ENCODE measurements at places on chromosomes 1 and 21.

DNA sequence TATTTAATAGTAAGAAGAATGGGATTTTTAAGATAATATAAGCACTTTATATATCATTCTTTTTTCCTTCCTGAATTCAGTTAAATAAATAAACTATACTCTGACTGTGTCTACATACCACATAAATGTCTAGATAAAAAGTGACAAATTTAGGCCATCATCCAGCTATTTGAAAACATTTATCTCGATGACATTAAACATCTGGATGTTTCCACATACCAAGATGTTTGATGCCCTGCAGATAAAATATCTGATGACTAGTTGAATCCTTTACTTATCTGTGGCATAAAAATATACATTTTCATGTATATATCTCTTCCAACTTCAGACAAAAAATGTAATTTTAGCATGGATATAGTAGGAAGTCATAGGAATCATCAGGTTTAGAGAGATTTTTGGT lies 348.3 kb downstream of the DPYD start:
- no peak for DNase-seq

- DNase-seq: no peak
Observed at GRCh38 chr1:178055779-178056471, 38.0 kb upstream of the RASAL2 start.

- no peak for DNase-seq
Observed at GRCh38 chr1:22476566-22476965, 24.9 kb downstream of the ZBTB40 start.

GRCh38 chr1:193031431-193031830 lies 27.7 kb downstream of the UCHL5 start:
- DNase-seq: no peak

- no peak for DNase-seq
Observed at GRCh38 chr21:14486869-14487268, 59.2 kb downstream of the SAMSN1 start.

DNA sequence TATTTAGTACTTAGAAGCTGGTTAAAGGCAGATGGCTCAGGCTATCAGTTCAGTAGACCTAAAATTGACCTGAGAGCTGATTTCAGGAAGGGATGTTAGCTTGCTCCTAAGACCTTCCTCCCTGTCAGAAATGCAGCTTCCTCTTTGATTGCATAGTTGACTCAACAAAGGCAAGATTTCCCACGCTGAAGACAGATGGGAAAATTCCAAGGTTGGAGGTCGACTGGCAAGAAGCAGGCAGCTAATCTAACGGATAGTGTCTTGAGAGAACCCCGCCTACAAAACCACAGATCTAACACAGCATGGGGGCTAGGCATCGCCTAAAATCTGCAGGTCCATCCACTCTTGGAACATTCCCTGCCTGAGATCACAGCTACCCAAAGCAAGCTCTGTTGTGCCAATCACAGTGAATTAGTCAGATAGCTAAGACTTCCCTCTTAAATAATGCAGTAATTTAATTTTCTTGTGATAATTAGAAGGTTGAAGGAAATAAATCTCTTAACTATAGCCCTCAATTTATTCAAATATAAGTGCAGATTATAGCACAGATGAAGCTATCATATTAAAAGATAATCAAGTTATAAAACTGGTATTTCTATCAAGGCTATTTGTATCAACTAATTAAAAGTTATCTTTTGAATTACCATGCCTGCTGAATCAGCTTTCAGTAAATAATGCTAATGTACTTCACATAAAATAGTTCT lies 357.8 kb upstream of the SGIP1 start:
- no peak for DNase-seq

- DNase-seq: no peak
Observed at GRCh38 chr1:113282893-113283285, 107.4 kb upstream of the MAGI3 start.

- DNase-seq: no peak
Observed at GRCh38 chr1:151540982-151541377, 871 bp downstream of the TUFT1 start.

- no peak for DNase-seq
Observed at GRCh38 chr1:115400891-115401290, 62.8 kb upstream of the NGF start.

- no peak for DNase-seq
Observed at GRCh38 chr1:99650030-99650429, 4.1 kb downstream of the PALMD start.

GRCh38 chr1:110570307-110570706 lies 35.9 kb downstream of the KCNA2 start:
- no peak for DNase-seq

GRCh38 chr1:17028662-17029188 lies 17.0 kb upstream of the ATP13A2 start:
- DNase-seq: no peak

- no peak for DNase-seq
Observed at GRCh38 chr1:39434797-39435395, 56.5 kb upstream of the BMP8A start.

- peak; percentile 35 for DNase-seq
Observed at GRCh38 chr21:29078869-29079767, 5.7 kb upstream of the CCT8 start.

DNA sequence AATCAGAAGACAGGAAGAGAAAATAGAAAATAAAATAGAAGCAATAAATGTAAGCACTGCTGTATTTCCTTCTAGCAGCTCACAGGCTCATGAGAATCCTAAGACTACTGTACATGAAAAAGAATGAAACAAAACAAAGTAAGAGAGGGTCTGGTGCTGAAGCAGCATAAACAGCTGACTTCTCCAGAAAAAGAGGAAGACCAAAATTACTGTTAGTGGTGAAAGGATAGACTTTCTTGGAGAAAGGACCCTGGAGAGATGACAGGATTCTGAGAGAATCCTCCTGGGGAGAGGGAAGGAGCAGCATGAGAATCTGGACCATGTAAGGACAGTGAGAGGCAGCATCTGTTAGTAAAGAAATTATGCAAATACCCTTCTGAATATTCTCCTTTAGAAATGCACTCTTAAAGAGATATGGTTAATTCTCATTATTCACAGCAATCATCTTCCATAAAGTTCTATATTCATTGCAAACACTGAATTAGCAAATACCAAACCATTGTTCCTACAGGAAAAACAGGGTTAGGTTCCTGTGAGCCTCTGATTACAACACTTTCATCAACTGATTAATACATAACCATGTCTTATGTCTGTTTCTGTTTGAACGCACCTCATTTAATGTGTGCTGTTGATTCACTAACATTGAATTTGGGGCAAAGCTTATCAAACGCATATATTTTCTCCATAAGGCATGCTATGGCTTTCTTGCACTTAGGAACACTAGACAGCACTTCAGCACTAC lies 17.0 kb downstream of the SLC25A24 start:
- DNase-seq: no peak

- peak; percentile 83 for DNase-seq
Observed at GRCh38 chr1:211514030-211514754, 22.2 kb upstream of the RD3 start.

GRCh38 chr21:35909456-35910223 lies 150.7 kb downstream of the SETD4 start:
- no peak for DNase-seq

GRCh38 chr1:24027838-24028468 lies 47.8 kb upstream of the SRSF10 start:
- no peak for DNase-seq

DNA sequence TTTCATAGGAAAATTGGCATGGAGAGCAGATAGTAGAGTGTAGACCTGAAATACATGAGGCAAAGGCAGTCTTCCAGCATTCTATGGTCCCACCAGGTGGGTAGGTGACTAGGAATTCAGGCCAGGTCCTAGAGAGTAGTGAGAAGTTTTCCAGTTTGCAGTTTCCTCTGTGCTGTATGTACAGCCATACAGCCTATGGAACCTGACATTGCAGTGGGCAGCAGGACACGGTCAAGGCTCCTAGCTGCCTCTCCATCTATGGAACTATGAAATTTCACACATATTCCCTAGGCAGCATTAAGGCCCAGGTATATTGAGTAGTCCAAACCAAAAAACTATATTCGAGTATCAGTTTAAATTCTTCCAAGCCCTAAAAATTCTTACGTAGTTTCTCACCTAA lies 16.3 kb downstream of the POGK start:
- DNase-seq: no peak

GRCh38 chr1:104380003-104380402 lies 630.3 kb downstream of the AMY1C start:
- DNase-seq: no peak

- DNase-seq: no peak
Observed at GRCh38 chr21:42683371-42684108, 30.1 kb downstream of the PDE9A start.

GRCh38 chr1:20507248-20507563 lies 745 bp downstream of the MUL1 start:
- DNase-seq: no peak

DNA sequence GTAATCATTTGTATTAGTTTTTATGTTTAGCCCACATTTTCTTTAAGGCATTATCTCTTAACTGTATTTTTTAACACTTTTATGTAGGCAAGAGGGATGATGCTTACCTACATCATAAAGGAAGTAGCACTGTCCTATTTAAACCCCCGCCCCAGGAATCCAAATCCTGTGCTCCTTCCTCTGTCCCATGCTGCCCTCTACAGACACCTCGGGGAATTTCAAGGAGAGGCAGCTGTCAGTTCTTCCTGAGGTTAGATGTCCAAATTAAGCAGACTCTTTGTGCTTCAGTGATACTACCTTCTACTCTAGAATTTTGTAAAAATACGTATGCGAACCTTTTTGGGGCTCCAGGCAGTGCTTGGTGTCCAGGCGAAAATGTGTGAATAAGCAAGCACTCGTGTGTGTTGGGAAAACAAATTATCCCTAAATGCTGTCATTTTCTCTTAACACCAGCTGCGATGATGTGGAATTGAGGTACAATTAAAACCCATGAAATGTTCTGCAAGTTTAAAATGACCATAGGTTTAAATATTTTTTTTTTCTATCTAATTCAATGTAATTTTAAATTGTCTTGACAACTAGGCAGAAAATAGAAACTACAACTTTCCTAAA lies 19.2 kb downstream of the CRCT1 start:
- DNase-seq: peak; percentile 31

GRCh38 chr1:9996624-9997582 lies at the start of gene RBP7:
Gene RBP7, plus strand, starts transcription at chr1:9997228. Its CDS starts 31 bp downstream, at chr1:9997259.
- peak; percentile 13 for DNase-seq

DNA sequence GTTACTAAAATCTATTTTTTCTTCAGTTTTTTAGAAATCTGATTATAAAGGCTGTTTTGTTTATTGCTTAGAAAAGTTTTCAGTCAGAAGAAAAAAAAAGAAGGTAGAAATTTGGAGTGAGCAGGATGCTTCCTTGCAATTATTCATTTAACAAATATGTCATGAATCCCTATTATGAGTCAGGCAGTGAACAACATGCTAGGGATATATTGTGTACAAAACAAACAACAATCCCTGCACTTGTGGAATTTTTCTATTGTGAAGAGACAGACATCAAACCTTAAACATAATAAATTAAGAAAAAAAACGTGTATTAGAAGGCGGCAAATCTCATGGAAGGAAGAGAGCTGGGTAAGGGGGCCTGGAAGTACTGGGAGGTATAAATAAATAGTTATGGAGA lies 664.1 kb upstream of the CAMK1G start:
- DNase-seq: no peak

- DNase-seq: no peak
Observed at GRCh38 chr1:3162322-3162882, 93.4 kb downstream of the PRDM16 start.

- DNase-seq: no peak
Observed at GRCh38 chr1:104456724-104457123, 707.0 kb downstream of the AMY1C start.

DNA sequence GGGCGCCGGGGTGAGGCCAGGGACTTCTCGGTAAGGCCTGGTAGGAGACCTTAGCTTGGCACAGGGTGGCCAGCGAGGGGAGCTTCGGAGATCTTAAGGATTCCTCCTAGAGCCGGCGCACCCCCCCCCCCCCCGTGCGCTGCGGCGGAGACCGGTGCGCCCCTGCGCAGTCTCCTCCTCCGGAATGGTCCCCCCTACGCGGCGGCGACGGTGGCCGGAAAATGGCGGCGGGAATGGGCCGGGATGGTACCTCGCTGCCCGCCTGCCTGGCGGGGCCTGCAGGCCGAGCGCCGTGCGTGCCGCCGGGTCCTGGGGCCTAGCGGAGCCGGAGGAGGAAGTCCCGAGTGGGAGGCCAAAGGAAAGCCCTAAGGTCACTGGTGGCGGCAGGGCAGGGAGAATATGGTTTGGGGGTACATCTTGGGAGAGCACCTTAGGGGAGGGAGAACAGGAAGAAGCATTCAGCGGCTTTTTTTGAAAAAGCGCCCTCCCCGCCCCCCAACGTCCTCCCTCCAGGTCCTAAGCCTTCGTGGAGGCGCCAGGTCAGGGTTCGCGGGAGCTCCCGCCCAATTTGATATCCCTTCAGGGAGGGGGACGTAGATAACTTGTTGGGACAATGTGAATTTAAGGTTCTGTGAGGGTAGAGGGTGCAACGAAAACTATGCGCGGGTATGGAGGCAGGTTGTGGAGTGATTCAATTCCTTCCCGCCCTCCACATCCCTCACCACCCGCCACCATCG lies 429 bp downstream of the SRRM1 start:
- DNase-seq: peak; percentile 25

DNA sequence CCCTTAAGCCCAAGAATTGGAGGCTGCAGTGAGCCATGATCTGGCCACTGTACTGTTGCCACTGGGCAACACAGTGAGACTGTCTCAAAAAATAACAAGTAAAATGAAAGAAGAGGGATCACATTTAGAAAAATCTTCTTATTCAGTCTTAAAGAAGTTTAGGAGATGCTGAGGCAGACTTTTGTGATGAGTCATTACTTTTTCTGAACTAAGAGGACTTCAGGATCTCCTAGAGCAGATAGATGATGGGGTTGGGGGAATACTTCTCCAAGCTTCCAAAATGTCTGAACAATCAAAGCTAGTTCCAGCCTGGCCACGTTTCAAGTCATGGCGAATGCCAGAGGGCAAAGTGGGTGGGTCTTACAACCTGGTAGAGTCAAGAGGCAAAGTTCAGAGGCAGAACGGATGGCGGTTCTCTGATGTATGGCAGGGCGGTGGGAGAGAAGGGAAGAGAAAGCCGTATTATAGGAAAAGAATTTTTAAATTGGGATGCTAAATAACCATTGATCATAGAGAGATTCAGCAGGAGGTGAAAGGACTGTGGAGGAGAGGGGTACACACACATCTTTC lies 2.1 kb upstream of the CIART start:
- DNase-seq: no peak

- DNase-seq: no peak
Observed at GRCh38 chr1:71298633-71299032, 217.8 kb upstream of the ZRANB2 start.

- DNase-seq: no peak
Observed at GRCh38 chr21:38897532-38898421, 92.0 kb downstream of the ETS2 start.

DNA sequence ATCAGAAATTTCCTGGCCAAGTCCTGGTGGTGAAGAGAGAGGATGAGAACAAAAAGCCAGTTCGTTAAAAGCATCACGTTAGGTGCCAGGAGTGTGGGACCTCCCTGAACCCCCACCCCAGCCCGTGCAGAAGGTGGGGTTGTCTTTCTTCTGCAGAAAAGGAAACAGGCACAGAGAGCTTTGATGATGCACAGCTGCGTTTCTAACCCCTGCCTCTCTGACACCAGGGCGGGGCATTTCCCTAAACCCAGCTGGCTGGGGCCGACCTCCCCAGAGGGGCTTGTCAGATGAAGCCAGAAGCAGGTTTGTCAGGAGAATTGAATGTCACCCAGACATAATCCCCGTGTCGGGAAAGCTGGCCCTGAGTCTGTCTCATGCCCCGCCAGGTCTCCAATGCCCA lies 189.3 kb upstream of the EDN2 start:
- DNase-seq: peak; percentile 44
